Midbrain (tissue), 1 donor: ENCODE measurements at places on chromosomes 2 and 18.
A peak's percentile ranks its signal among the peaks of the same experiment; 100 is the strongest.

DNA sequence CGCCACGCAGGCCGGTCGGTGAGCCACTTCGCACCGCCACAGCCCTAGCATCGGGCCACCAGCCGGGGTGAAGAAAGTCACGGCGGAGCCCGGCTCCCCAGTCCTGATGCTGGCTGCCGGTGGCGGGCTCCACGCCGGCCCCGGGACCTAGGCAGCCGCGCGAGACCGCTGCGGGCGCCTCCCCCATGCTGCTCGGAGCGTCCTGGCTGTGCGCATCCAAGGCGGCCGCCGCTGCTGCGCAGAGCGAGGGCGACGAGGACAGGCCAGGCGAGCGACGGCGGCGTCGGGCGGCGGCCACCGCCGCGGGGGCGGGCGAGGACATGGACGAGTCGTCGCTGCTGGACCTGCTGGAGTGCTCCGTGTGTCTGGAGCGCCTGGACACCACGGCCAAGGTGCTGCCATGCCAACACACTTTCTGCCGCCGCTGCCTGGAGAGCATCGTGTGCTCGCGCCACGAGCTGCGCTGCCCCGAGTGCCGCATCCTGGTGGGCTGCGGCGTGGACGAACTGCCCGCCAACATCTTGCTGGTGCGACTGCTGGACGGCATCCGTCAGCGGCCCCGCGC, 433 bp downstream of the SH3RF3 start:
- no peak for DNase-seq

GRCh38 chr2:20483194-20483895, 36.5 kb downstream of the RHOB start:
- DNase-seq: peak; percentile 54

DNA sequence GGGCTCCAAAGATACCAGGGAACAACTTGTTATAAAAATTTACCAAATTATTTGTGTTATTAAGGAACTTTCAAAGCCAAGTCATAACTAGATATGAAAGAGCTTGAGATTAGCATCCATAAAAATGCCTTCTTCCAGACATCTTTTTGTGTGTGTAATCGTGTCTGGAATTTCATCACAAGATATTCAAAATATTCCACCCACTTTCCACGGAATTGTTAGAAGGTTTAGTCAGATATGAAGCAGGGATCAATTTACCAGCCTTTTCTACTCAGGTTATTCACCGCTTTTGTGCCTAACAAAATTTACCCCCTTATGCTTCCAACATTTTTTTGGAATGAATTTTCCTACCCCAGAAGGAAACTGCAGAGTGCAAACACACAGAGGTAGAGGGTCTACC, 130.2 kb upstream of the ACVR2A start:
- no peak for DNase-seq

DNA sequence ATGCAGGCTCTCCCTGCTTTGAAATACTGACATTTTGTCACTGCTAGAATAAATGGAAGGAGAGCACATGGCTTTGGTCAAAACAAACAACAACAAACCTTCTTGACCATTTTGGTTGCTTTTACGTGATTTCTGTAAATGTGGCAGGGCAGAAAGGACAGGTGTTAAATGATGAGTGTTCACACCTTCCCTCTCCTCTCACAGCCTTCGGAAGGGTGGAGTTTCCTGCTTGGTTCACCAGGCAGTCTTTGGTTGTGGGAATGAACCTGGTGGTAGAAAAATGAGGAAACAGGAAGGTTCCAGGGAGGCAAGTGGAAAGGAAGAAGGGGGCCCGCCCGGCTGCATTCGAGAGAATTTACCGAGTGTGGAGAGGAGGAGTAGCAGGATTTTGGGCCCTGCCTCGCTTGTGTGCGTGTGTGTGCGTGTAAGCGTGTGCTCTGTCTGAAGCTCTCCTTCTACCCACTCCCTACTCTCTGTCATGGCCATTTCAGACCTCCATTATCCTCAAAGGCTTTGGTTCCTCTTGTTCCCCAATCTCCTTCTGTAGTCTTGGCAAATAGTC, 23.7 kb upstream of the SPP2 start:
- DNase-seq: no peak

DNA sequence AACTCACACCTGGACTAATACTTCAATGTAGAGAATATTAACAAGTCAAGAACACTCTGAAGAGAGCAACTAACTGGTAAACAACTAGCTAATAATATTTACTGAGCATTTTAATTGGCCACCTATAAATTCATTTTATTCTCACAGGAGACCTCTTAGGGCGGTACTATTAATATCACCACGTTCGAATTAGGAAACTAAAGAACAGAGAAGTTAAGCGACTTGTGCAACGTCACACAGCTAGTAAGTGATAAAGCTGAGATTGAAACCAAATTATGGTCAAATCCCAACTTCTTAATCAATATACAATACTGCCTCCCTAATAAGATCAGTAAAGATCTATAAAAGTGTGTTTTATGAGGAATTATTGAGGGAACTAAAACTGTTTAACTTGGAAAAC, 1034.3 kb upstream of the POU3F3 start:
- DNase-seq: no peak

GRCh38 chr2:46858702-46859090, 56.9 kb downstream of the MCFD2 start:
- DNase-seq: no peak

GRCh38 chr2:62267696-62268095, 71.8 kb downstream of the B3GNT2 start:
- no peak for DNase-seq

DNA sequence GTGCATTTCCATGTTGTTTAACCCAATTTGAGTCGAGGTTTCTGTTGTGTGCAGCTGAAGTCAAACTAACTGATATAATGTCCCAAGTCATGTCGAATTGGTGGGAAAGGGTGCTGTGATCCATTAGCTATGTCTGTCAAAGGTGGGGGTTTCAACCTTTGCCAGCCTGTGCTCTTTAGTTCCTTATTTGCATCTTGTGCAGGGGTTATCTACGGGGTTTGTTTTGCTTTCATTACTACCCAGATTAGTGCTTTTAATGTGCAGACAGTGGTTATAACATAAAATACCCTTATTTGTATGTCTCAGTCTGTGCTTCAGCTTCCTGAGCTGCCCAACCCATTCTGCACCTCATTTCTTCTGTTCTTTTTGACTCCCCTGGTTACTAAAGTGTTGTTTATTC, 271.9 kb upstream of the CXCR4 start:
- DNase-seq: no peak

- DNase-seq: no peak
These were observed 197.9 kb upstream of the ACVR2A start for GRCh38 chr2:147646818-147647468.

DNA sequence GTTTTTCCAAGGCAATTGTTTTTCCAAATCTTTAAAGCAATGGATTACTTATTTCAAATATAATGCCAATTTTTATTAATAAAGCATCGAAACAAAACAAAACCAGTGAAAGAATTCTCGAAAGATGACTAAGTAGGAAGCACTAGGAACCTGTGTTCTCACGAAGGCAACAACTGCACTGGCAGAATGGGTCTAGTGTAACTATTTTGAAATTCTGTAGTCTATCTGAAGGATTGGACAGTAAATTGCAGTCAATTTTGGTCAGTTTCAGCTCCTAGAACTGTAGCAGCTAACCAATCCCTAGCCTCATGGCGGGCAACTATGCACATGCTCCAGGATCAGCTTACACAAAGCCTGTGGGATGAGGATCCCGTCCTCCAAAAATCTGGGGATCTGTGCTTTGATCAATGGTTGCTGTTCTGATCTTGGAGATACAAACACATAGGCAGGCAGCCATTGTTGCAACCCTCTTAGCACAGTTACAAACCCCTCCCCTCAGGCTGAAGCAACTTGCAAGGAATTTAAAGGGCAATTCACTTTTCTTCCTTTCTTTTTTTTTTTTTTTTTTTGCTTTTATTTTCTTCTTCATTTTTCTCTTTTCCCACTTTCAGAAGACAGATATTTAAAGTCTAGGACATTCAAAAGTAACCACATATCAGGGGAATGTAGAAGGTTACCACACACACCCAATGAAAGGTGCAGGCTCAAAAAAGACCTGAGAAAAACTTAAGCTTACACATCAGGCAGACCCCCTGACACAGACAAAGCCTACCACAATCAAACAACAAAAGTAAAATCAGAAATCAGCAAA, 147.6 kb downstream of the THADA start:
- DNase-seq: no peak

GRCh38 chr18:35662293-35663062, 80.9 kb downstream of the GALNT1 start:
- DNase-seq: no peak

DNA sequence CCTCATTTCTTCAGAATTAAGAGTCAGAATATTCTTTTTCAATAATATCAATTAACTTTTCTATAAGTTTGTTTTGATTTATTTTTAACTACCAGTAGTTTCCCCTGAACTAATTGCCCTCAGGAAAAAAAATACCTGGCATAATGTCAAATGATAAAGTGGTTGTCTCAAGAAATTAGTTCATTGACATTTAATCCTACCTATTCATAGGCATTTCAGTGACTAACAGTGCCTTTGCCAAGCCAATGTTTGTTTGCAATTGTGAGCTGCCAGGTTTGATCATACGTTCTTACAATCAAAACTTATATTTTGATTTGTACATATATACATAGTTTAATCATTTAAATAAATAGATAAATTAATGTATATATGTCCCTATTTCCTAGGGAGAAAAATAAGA, 267.3 kb upstream of the MC4R start:
- no peak for DNase-seq

DNA sequence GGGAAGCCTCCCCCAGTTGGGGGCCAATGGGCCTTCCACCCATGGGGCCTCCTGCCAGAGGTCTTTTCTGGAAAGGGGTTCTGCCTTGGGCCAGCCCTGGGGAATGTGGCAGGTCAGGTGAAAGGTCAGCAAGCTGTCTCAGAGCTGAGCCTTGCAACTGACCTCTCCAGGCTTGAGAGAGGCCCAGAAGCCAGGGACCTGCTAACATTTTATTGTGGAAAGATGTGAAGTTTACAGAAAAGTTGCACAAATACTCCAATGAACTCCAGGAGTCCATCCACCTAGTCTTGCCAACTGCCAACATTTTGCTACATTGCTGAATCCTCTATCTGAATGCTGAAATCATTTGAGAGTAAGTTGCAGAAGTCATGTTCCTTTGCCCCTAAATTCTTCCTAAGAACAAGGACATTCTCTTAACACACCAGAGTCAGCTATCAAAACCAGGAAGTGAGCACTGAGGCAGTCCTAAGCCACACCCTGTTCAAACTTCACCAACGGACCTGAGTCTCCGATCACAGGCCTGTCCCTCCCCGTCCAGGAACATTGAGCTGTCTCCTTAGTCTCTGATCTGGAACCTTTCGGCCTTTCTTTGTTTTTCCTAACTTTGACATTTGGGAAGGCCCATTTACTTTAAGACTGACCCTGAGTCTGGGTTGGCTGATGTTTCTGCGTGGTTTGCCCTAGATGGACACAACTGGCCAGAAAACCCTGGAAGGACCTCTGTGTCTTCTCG, 4.0 kb downstream of the SNORC start:
- DNase-seq: no peak

DNA sequence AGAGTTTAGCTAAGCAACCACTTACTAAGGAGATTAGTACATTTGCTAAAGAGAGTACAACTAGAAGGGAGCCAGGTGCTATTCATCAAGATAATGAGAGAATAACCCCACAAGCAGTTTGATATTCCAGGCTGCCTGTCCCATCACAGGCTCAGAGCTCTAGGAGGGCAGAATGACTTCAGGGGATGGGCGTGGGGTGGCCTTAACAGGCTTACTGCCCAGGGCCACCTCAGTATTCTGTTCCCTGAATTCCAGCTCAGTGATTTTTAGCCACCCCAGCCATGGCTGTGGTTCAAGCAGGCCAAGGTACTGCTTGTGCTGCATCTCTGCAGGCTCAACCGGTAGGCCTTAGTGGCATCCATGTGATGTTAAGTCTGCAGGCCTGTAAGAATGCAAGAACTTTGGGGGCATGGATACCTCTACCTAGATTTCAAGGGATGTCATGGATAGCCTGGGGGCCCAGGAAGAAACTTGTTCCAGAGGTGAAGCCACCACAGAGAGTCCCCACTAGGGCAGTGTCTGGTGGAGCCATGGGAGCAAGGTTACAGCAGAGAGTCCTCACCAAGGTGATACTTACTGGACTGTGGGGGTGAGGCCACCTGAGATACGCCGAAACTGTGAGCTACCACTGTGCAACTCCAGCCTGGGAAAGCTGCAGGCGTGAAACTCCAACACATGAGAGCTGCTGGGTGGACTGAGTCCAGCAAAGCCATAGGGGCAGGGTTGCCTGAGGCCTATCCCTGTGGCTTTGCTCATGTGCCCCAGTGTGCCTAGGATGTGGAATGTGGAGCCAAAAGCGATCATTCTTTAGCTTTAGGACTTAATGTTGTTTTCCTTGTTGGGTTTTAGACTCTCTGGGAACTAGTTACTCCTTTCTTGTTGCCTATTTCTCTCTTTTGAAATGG, 107.7 kb downstream of the EHBP1 start:
- no peak for DNase-seq

DNA sequence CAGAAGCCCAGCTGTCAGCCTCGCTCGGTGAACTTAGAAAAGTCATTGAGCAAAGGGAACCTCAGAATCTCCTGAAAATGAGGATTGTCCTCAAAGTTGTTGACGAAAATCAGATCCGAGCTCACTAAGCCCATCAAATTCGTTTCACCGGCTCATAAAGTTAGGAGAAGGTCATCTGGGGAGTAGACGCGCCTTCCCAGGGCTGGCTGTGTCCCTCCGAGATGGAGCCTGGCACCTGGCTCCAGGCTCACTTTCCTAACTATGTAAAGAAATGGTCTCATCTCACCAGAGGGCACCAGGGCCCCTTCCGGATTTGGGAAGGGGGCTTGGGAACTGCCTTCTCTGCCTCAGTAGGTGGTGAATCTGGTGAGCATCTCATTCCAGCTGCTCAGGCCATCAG, 145.5 kb downstream of the PXDN start:
- DNase-seq: no peak

GRCh38 chr2:75512455-75513212, 48.1 kb downstream of the EVA1A start:
- DNase-seq: no peak

DNA sequence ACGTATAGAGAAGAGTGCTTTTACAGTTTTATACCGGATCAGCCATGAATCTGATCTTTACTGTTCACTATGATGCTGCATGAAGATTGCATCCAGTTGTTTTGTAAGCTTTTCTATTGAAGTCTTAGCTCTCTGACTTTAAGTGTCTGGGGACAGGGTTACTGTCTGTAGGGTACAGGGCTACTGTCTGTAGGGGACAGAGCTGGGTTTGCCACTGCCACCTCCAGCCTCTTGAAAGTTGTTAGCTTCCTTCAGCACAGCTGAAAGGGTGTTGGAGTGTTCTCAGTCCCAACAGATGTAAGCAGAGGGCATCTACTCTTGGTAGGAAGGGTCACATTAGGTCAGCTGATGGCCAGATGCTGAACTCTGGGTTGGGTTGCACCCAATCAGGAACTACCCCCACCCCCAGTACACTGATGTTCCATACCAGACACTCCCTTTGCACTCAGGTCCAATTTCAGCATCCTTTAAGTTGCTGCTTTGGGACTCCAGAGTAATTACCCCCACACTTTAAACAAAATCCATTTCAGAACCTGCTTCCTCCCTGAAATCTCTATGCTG, 58.0 kb downstream of the MYL12B start:
- DNase-seq: no peak

GRCh38 chr2:102932501-102932900, 170.7 kb downstream of the TMEM182 start:
- no peak for DNase-seq
